ENCODE measurements at places on chromosomes 1 and 21.
A peak's percentile ranks its signal among the peaks of the same experiment; 100 is the strongest.

DNA sequence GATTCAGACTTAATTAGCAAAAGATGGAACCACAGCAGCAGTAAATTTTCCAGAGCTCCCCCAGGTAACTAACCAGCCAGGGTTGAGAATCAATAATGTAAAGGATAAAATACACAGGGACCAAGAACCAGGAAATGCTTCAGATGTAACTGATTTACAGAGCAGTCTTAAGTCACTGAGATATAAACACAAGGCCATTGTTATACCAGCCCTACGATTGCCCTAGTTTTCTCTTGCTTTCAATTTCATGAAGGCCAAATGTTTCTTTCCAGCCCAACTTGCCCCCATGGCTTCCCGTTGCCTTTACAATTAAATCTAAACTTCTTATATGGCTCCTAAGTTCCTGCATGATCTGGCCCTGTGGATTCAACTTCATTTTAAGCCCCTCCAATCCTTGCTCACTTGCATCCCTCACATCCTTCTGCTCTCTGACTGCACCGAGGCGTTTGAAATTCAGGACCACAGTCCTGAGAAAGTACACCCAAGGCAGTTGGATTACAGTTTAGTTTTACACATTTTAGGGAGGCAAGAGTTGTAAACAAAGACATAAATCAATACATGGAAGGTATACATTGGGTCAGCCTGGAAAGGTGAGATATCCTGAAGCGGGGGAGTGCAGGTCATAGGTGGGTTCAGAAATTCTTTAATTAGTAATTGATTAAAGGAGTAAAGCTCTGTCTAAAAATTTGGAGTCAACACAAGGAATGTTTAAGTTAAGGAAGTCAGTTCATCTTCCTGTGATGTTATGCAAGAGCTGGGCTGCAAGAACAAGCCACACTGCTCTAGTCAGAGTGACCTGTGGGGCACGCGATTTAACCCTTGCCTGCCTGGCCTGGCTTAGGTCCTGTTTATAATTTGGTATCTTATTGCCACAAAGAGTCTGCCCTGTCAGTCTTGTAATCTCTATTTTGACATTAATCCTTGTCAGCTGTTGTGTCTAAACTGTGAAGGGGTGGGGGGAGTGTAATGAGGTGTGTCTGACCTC lies 69.9 kb upstream of the COG2 start:
- DNase-seq = no peak

- DNase-seq = no peak
Observed at GRCh38 chr1:234672349-234673135, 62.6 kb upstream of the IRF2BP2 start.

GRCh38 chr1:185813401-185813979 lies 79.3 kb downstream of the HMCN1 start:
- no peak for DNase-seq

DNA sequence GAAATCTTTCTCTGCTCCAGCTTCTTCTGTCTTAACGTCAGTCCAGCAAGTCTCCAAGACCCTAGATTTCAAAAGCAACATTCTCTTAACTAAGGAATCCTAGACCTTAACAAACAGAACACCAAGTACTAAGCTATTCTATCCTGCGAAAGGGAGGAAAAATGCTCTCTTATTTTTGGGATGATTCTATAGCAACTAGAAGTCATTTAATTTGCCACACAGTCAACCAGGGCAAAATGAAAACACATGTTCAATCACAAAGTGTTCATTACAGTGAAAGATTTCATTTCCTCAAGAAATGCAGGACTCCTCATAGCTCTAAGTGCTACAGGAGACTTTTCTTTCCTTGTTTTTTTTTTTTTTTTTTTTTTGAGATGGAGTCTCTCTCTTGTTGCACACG lies 36.2 kb upstream of the DOCK7 start:
- no peak for DNase-seq

DNA sequence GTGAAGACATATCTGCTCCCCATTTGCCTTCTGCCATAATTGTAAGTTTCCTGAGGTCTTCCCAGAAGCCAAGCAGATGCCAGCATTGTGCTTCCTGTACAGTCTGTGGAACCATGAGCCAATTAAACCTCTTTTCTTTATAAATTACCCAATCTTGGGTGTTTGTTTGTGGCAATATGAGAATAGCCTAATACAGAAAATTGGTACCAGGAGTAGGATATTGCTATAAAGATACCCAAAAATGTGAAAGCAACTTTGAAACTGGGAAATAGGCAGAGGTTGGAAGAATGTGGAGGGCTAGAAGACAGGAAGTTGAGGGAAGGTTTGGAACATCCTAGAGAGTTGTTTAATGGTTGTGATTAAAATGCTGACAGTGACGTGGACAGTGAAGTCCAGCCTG lies 90.8 kb downstream of the HHIPL2 start:
- no peak for DNase-seq

- peak; percentile 7 for DNase-seq
Observed at GRCh38 chr1:87327376-87328271, 1.1 kb upstream of the LMO4 start.

DNA sequence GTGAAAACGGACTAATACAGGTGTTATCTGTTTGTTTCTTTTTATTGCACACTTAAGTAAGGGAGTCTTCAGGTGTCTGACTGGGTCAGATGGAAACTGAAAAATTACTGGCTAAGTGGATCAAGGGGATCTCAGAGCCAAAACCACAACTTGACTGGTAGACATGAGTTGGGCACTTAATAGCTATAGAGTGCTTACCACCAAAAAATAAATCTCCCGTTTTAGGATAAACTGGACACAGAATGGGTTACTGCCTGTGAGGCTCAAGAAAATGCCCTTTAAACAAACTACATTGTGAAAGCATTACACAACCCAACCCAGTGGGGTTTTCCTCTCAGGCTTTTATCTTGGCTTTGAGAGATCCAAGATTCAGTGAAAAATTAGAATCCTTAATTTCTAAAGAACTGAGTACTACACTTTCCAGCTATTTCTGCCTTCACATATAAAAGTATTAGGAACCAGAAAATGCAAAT lies 134.0 kb upstream of the LYPLAL1 start:
- no peak for DNase-seq

GRCh38 chr1:59971464-59971911 lies 44.9 kb upstream of the CYP2J2 start:
- DNase-seq = peak; percentile 20

- DNase-seq = no peak
Observed at GRCh38 chr1:52554267-52554640, 1.4 kb upstream of the TUT4 start.

GRCh38 chr1:199204231-199204630 lies 565.4 kb downstream of the PTPRC start:
- DNase-seq = no peak

- DNase-seq = peak; percentile 34
Observed at GRCh38 chr21:45982092-45982757, 655 bp downstream of the COL6A1 start.

DNA sequence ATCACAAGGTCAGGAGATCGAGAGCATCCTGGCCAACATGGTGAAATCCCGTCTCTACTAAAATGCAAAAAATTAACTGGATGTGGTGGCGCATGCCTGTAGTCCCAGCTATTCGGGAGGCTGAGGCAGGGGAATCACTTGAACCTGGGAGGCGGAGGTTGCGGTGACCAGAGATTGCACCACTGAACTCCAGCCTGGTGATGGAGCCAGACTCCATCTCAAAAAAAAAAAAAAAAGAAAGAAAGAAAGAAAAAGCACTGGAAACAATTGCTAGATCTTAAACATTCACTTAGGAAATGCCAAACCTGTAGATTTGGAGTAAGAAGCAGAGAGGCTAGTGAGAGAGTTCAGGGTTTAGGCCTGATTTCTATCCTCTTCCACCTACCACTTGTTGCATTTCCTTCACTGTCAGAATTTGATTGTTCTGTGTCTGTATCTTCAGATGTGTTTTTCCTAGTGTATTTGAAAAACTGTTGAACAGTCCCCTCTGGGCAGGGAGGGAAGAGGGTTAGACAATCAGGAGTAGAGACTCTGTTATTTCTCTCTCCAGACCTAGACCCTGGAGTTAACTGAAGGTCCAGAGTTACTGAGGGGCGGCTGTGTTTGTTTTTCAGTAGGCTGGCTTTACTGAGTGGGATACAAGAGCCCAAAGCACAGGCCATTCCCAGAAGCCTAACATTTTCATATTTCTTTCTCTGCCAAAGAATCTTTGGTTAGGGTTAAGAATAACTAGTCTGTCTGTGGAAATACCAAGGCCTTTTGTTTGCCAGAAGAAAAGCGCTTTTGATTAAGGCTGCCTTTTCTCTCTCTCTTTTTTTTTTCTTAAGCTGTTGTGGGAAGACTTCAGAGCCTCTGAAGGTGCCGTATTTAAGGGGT lies 31.1 kb upstream of the MACF1 start:
- DNase-seq = no peak

GRCh38 chr1:80994934-80995333 lies 805.8 kb upstream of the ADGRL2 start:
- no peak for DNase-seq

- DNase-seq = no peak
Observed at GRCh38 chr1:25620211-25620610, 3.6 kb downstream of the MAN1C1 start.

- no peak for DNase-seq
Observed at GRCh38 chr21:44047996-44048560, 36.0 kb downstream of the TRAPPC10 start.

GRCh38 chr1:24923485-24924113 lies 6.5 kb downstream of the RUNX3 start:
- DNase-seq = no peak

- peak; percentile 95 for DNase-seq
Observed at GRCh38 chr1:182391362-182392049, at the start of gene GLUL. GLUL (minus strand) TSS chr1:182391790; CDS start chr1:182388737, 3,053 bp downstream.

- no peak for DNase-seq
Observed at GRCh38 chr1:167541003-167541402, 12.6 kb downstream of the CREG1 start.

DNA sequence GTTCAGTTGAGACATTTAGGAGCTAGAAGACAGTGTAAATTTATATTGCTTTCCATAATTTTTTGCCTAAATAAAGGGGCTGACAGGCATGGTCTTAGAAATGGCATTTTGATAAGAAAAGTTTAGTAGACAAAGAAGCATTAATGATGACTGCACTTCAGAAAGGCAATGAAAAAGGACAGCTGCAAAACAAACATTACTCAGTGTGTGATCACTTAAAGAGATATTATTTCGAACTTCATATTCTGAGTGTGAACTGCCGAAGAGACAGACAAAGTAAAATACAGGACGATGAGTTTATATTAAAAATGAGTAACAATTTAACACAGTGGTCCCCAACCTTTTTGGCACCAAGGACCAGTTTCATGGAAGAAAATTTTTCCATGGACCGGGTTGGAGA lies 243.1 kb downstream of the DPYD start:
- no peak for DNase-seq

- DNase-seq = no peak
Observed at GRCh38 chr1:108933944-108934343, 29.3 kb downstream of the CLCC1 start.

- DNase-seq = no peak
Observed at GRCh38 chr1:6257541-6258069, 3.3 kb downstream of the GPR153 start.

- DNase-seq = no peak
Observed at GRCh38 chr1:1337793-1338147, 6.7 kb downstream of the TAS1R3 start.

GRCh38 chr1:230084408-230085177 lies 17.6 kb downstream of the GALNT2 start:
- no peak for DNase-seq

DNA sequence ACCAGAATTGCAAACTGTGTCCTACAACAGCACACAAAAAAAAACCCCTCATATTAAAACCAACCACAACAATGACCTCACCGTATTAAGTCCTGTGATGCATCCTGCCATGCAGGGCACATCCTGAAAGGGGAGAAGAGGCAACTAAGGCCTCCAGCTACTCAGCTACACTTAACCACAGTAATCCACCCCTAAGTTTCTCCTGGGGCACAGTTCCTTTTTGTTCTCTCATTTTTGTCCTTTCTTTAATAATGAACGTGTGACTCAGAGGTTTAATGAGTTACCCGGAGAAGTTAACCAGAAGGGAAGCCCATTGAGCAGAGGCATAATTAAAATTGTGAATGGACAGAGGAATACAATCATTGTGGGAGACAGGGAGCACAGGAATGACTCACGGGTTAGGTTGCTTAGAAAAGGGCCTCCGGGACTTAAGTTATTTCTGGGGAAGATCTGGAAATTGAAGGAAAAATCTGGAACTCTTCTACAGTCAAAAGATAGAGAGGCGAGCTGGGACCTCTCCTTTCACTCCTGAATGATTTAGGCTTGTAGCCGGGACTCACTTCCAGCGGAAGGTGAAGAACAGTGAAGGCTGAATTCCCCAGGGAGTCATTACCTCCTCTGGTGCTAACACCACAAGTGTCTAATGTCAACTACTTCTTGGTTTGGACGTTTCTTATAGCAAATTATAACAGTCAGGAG lies 36.9 kb upstream of the HIVEP3 start:
- DNase-seq = peak; percentile 18

GRCh38 chr1:206032380-206033140 lies 8.9 kb upstream of the CTSE start:
- DNase-seq = no peak

GRCh38 chr1:230892018-230892491 lies 23.7 kb upstream of the C1orf198 start:
- DNase-seq = no peak

- DNase-seq = no peak
Observed at GRCh38 chr1:155131856-155132255, 3.8 kb upstream of the SLC50A1 start.

GRCh38 chr1:9057851-9058250 lies 11.6 kb downstream of the SLC2A5 start:
- no peak for DNase-seq

- no peak for DNase-seq
Observed at GRCh38 chr1:57440096-57440495, 16.2 kb upstream of the DAB1 start.

DNA sequence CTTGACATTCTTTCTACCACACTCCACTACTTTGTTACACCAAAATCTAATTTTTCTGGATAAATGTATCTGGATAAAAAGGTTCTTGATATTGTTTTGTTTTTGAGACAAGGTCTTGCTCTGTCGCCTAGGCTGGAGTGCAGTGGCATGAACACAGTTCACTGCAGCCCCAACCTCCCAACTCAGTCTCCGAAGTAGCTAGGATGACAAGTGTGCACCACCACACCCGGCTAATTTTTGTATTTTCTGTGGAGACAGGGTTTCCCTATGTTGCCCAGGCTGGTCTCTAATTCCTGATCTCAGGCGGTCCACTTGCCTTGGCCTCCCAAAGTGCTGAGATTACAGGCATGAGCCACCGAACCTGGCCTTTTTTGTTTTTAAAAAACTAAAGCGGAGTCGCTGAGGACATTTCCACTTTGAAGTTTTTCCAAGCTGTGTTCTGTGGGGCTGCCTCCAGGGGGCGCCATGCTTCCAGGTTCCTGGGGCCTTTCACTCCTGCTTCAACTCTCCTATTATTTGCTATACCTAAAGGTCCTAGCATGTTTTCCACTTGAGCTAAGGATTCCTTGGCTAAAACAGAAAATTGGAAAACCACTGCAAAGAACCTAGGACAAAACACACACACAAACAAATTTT lies 14.1 kb upstream of the NCMAP start:
- no peak for DNase-seq

Data from C1 segment of cervical spinal cord (tissue), 14 donors.